GM12864 (cell line): ENCODE measurements at places on chromosomes 4 and X.

GRCh38 chrX:79270401-79270800, 96.7 kb downstream of the ITM2A start:
- DNase-seq = peak; percentile 54

- no peak for DNase-seq
Measured at GRCh38 chrX:57905141-57905540, 5.1 kb downstream of the ZXDA start.

- DNase-seq = no peak
Measured at GRCh38 chr4:2792396-2792710, 532 bp upstream of the SH3BP2 start.

DNA sequence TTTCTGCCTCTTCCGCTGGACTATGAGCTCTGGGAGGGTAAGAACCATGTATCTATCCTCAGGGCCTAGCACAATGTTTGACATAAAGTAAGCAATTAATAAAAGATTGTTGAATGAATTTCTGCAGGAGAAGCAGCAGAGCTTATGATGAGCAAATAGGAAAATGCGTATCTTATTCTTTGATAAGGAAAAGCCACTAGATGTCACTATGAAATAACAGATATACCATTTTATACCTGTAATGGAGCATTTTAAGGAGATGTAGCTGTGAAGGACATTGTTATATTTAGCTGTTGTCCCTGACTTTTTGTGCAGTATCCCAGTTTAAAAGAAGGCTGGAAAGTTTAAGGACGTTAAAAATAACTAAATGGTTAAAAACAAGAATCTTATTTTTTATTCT, 147.2 kb upstream of the MBNL3 start:
- no peak for DNase-seq

DNA sequence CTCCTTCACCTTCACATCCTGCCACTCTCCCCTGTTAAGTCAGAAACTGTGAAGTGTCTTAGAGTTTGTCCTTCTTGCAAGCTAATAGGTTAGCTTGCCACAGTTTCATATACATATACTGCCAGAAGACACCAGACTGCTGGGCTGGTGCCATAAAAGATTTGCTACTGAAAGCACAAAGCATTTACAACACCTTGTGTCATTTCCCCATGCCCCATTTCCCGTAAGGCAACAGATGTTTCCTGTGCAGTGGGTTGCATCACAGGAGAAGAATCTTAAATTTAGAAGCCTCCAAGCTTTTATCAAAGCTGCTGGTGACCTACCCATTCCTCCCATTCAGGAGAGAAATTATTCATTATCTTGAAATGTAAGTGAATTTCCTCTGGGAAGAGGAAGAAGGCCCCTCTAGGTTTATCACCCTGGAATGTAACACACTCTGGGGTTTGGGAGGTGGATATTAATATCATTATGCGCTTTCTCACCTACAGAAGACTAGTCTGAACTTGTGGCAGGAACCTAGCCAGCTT, 34.5 kb upstream of the RAB33B start:
- no peak for DNase-seq

DNA sequence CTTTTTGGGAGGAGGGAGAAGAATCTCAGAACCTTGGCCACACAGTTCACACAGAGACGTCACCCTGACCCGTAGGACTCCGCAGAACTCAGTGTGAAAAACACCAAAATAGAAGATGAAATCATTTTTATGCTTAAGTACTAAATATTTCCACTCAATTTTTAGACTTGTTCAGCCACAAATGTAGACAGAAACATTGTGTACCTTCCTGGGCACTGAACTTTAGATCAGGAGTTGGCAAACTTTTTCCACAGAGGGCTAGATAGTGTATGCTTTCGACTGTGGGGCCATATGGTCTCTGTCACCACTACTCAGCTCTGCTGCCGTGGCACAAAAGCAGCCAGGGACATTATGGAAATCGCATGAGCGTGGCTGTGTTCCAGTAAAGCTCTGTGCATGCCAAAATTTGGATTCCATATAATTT, 61.8 kb upstream of the STOX2 start:
- DNase-seq = no peak

- no peak for DNase-seq
Measured at GRCh38 chr4:37821953-37822605, 4.4 kb upstream of the PGM2 start.

DNA sequence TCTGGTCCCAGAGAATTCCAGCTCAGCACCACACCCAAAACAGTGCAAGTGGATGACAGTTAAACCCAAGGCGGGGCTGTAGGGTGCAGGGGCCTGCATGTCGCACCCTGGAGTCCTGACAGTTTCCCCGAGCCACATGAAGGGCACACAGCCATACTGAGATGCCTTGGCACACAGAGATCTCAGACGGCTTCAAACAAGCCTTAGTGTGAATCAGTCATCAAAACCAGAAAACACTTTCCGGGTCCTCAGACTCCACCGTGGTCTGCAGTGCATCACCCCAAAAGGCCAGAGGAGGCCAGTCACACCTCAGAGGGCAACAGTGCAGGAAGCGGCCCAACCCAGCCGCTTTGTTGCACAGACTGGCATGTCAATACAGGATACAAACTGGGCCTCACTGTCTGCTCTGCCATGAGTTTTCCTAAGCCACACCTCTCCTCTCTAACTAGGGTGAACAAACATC, 64.6 kb upstream of the ENPP6 start:
- DNase-seq = no peak

DNA sequence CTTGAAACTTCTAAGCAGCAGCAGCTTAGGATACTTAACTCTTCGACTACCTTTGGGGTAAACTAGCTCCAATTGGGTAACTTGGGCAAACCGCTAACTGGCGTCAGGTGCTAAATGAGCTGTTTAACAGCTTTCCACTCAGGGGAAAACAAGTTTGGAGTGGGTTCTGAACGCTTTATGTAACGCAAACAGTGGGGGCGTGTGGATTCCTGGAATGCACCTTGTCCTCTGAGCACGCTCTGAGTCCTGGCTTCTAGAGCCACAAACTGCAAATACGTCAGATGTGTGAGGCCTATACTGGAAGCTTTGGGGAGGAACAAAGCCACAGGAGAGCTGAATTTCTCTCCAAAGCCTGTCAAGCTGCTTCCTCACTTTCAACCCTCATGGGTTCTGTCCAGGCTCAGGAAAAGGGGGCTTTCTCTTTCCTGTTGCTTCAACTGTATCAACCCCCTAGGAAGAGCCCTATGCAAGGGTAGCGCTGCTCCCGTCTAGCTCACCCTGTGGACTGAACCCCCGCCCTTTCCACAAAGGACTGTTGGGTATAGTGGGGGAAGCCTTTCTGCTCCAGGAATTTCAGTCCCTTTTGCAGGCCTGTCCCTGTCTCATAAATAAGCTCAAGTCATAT, 4.5 kb upstream of the WDR1 start:
- DNase-seq = no peak

DNA sequence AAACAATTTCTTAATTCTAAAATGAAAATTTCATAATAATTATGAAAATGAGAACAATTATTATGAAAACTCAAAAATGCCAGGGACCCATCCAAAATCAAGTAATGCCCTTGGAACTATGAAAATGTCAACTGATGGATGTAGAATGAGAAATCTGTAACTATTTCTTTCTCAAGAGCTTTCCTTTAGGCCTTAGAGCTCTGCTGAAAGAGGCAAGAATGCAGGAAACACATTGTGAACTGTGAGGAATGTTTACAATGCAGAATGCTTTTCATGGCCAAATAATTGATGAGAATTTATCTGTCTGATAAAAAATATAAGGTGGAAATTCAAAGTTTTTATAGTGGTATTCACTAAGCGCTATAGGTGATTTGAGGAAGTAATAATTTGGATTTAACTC, 207.1 kb upstream of the PCDH18 start:
- no peak for DNase-seq

GRCh38 chr4:21882051-21882839, 66.3 kb downstream of the KCNIP4 start:
- DNase-seq = no peak

- no peak for DNase-seq
Measured at GRCh38 chr4:24984602-24985532, 45.9 kb downstream of the LGI2 start.

DNA sequence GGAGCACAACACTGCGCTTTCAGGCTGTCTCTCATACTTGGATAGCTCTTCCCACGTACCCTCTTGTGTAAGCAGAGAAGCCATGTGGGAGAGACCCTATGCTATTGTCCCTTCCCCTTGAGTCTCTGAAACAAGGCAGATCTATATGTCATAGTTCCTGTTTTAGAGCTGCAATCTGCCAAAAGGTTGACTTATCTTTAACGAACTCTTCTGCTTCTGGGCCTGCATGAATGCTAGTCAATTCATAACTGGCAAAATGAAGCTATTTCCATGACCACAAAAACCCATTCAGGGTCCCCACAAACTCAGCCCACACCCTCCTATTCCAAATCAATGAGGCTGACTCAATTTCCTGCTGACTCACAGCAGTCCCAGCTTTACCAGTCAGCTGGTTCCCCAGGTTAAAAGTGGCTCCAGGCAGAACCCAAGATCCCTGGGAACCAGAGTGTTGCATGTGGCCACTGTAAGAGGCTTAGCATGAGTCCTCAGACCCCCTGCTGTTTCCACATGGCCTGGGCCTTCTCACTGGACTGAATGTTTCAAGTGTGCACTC, 25.3 kb upstream of the SOD3 start:
- peak; percentile 35 for DNase-seq

GRCh38 chr4:67134616-67135015, 410.7 kb downstream of the CENPC start:
- no peak for DNase-seq
